ENCODE measurements at places on chromosomes 6 and 20.

- no peak for DNase-seq
These were observed 35.1 kb upstream of the ANKEF1 start for GRCh38 chr20:9999645-10000044.

DNA sequence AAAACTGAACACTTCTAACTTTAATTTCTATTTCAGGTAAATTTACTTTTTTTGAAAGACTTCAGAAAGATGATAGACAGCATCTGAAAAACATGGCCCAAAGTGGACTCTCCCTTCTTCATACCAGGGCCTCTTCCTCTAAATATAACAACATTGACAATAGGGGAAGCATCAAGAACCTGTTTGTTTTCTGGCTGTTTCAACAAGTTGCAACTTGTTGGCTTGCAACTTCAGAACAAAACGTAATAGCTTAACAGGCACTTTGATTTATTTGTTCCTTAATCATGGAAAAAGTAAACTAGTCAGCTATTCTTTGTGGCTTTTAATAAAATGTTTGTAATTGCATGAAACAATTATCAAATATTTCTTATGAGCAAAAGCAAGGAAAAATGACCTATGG is 34.3 kb downstream of the RGS17 start:
- DNase-seq, result no peak

DNA sequence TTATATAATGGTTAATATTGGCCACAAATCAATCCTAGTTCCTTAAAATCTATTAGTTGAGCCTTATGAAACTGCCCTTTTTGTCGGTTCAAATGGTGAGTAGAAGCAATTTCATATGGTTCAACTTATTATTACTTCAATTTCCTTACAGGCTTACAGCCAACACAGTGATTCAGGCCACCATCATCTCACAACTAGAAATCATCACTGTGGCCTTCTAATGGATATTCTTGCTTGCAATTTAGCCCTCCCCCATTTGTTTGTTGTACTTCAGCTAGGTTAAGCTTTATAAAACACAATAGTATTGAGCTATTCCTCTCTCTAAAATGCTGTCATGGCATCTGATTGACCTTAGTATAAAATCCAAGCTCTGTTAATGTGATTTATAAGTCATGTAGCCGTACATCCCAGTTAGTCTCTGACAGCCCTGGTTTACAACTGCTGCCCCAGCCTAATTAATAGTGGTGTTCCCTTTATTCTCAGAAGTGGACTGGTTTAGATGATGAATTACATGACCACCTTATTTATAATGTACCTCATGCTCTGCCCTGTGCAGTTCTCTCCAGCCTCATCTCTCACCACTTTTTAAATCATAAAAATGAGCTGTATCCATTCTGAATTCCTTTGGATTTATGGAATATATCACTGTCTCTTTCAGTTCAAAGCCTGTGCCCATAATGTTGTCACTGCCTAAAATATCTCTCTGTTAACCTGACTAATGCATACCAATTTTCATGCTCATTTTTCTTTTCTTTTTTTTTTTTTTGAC is 36.7 kb downstream of the LAMA2 start:
- no peak for DNase-seq

DNA sequence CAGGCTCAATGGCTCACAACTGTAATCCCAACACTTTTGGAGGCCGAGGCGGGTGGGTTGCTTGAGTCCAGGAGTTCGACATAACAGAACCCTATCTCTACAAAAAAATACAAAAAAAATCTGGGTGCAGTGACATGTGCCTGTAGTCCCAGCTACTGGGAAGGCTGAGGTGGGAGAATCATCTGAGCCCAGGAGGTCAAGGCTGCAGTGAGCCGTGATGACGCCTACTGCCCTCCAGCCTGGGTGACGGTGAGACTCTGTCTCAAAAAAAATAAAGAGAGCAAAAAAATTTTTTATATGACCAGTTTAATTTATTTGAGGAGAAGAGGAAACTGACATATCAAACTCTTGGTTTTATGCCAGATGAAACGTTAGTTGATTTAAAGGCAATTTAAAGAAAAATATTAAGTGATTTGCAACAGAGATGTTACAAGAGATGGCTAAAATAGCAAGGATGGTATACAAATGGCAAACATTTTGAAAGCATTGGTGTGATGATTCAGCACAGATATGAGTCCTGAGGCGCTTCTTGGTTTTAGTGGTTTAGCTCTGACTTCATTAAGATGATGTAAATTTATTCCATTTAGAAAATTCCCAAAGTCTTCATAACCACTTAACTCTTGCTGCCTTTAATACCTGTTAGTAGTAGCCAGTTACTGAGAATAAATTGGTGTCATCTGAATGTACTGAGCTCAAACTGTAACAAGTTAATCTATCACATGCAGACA is 17.7 kb downstream of the GTF2H5 start:
- no peak for DNase-seq

DNA sequence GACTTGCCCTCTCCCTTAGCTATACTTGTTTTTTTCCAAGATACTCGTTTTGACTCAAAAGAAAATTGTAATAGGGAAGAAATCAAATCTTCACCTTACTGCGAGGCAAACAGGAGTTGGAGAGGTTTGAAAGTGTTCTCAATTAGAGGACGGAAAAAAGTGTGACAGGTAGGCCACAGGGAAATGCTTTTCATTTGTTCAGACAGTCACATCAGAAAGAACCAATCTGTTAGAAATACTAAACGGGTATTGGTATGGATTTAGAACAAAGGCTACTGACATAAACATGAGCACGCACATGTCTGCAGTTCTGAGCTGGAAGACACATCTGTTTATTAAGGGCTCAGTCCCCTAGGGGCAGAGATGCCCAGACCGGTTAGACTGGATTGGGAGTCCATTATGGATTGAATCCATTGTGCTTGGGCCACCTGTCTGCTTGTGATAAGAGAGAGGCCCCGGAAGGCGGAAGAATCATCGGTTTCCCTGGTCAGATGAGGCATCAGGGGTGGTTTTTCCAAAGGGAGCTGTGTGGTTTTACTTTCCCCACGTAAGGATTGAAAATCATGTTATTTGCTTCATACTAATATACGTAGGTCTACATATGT is 220.9 kb upstream of the MYLIP start:
- no peak for DNase-seq

DNA sequence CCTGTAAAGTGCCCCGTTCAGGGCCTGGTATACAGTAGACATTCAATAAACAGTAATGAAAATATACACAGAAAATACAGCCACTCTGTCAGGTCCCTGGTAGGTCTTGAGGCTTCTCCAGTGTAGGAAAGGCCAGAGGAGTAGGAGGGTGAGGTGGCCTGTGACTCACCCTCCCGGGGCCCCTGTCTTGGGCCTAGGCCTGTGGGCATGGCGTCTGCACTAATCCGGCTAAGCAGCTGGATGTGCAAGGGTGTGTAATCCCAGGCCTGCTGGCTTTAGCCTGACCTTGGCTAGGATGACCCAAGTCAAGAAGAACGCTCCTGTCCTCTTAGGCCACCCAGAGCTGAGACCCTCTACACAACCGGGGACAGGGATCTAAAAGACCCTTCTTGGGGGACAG is 84.9 kb downstream of the KCNB1 start:
- no peak for DNase-seq

GRCh38 chr20:14148042-14148441 is 152.7 kb downstream of the MACROD2 start:
- DNase-seq, result no peak

DNA sequence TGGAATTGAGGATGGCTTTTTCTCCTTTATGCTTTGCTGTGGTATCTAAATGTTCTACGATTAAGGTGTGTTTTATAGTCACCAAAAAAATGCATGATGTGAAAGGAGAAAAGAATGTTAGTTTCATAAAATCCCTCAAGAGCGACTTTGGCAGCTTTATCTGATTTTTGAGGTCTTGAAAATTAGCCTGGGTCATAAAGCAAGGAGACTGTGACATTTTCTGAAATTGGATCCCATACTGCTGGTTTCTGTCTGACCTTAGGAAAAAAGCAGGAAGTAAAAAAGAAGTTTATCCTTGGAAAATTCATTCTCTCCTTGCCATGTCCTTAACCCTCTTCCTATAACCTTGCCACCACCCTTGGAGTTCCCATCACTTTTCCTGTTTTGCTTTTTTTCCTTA is 525.3 kb downstream of the CD83 start:
- DNase-seq, result no peak

DNA sequence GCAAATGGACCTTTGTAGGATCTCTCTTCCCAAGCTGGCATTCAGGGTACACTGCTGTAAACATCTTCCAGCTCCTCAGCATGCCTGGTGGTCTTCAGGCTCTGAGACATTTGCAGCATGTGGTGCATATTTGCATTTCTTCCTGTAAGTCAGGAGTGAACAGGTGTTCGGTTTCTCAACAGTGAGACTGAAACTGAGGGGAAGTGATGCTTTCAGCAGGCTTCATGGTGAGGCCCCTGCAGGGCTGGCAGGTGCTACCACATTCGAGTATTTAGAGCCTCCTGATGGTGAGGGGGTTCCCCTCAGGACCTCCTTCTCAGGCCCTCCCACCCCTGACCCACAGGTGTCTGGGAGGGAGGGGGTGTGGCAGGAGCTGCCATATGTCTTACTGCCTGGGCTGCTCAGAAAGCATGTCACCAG is 15.1 kb downstream of the MYBL2 start:
- peak; percentile 75 for DNase-seq

DNA sequence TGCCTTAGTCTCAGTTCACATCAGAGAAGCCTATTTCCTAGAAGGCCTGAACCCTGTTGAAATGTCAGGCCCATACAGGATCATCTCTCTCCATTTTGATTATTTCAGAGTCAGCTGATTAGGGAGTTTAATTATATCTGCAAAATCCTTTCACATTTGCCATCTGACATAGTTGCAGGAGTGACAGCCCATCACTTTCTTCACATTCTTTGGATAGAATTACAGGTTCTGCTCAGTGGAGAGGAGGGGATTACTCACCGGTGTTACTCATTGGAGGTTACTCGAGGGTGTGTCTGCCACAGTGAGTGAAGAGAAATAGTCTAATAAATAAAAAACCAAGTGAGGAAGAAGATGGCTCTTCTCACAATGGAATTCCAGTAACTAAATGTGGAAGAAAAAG is 216.8 kb downstream of the TMEM242 start:
- no peak for DNase-seq

DNA sequence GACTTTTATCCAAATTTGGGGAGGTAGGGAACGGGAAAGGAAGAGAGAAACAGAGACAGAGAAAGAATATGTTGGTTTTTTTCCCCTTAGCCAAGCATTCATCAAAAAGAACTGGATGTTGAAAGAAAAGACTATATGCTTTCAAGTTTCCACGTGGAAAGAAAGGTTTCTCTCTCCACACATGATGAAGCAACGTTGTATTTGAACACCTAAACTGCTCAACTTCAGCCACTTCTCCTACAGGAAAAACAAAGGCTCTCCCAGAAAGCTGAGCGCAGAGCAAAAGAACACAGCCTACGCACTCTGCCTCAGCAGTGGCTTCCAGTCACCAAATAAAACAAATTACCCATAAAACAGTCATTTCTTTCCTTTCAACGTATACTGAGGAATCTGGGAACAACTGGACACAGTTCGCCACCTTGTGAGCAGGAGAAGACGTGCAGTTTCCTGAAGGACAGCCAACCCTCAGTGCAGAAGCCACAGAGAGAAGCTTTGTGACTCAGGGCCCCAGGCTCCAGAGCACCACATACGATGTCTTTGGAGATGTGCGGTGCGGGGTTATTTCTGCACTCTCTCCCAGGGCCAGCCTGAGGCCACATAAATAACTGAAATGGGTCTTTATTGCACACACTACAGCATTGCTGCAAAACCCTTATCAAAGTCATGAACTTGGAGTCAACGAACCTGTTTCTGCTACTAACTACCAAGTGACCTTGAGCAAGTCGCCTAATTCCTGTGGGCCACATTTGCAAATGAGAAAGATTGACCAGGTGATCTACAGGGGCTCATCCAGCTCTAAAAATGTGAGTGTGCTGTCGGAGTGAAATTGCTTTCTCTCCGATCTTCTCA is 10.1 kb downstream of the IL17F start:
- DNase-seq, result peak; percentile 32

DNA sequence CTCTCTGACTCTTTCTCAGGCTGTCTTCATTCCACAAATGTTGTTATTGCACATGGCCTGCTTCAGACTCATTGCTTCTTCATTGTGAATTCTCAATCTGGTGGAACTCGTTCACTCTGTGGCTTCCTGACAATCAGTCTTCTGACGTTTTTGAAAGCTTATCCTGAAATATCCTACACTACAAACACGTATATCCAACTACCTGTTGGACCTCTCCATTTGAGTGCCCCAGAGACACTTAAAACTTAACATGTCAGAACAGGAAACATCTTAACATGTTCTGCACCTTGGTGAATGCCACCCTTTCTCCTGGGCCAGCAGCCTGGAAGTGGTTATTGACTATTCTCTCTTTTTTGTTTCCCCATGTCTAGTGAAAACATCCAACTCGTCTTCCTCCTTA is 50.8 kb downstream of the AIG1 start:
- no peak for DNase-seq

GRCh38 chr20:8019998-8020247 is 362 bp upstream of the TMX4 start:
- no peak for DNase-seq

DNA sequence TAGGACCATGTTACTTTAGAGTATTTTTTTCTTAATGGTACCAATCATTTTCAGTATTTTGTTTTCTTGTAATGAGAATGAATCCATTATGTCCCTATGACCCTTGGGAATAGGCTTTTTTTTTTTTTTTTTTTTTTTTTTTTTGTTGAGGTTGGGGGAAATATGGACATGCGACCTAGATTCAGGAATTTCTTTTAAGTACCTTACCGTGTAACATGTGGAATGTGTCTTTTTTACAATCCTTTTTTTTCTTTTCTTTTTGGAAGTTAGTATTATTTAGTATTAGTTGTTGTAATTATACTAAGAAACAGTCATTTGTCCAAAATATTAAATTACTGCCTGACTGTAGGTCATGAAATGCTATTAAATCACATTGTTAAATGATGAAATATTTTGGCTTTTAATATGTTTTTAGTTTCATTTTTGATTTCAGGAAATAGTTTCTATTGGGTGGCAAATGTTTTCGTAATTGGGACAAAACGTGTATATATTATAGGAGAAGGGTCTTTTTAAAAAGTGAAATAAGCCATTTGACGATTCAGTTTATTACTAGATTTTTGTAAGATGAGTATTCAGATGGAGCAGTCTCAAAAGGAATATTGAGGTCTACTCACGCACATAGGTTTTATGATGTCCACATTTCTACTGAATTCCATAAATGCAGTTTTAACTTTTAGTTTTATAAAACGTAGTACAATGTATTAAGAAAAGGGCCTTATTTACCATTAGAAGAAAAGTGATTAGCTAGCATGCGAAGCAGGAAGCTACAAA is 4.9 kb downstream of the ARID1B start:
- DNase-seq, result no peak

GRCh38 chr20:20430066-20430465 is 62.2 kb downstream of the INSM1 start:
- DNase-seq, result no peak

- no peak for DNase-seq
These were observed 54.4 kb downstream of the GOPC start for GRCh38 chr6:117547688-117548621.

Measured in GM19239 (cell line).